ENCODE measurements at places on chromosomes 1 and 21. TPM values are rescaled to one million over a fixed set of nuclear protein-coding genes. Genes with fewer than 3 reads are reported as not detected.
A peak's percentile ranks its signal among the peaks of the same experiment; 100 is the strongest.

The NEGR1 gene
- 58.9 TPM for total RNA-seq

The ZNF695 gene
- 2.6 TPM for total RNA-seq

The TPTE gene
- total RNA-seq: not detected

DNA sequence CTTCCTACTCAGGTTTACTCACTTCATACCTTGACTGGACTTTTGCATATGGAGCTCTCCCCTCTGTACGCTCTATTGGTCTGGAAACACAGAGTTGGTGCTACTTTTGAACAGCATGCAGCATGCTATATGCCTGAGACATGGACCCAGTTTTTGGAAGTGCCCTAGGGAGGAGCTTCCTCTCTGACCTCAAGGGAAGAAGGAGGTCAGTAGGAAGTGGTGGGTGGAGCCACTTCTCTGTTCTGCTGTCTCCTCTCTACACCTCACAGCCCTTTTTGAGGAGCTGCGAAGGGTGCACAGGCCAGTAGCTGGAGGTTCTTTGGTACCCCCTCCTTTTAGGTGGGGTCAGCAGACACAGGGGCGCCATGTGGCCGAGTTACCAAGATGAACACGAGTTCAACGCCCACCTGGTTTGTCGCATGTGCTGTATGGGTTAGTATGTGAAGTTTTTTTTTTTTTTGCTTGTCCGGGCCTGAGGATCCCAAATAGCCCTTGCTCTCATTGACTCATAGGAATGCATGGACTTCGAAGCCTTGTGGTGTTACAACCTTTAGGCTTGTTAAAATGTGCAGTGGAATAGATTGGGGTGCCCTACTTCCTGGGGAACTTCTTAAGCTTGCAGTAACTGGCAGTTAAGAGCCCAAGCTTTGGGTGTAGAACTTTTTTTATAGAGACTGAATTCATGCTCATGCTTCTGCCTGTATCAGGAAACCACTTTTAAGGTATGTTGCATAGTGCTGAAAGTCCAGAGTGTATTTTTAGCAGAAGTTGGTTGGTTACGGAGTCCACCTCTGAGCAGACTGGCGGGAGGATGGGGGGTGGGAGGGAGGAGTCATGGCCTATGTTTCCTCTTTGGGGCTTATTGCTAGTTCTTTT, 10.7 kb downstream of the MACF1 start:
- H3K36me3 ChIP-seq: 0 out of 2 replicates have a peak, but pooled peaks cover 4% of the 10 kb centered on the region
- H3K4me3 ChIP-seq: peak overlapping the region; percentile 68
- H3K27me3 ChIP-seq: no peaks in the 10 kb centered on the region
- H3K27ac ChIP-seq: peak overlapping the region; percentile 88
- DNase-seq: peak; percentile 24
- peaks cover 63% of the 10 kb centered on the region for H3K4me1 ChIP-seq

The HPCA gene
- total RNA-seq: not detected
